NCI-H446 (cell line): ENCODE measurements at places on chromosomes 7 and 10.

- DNase-seq: no peak
Observed at GRCh38 chr7:25068502-25069213, 56.4 kb downstream of the CYCS start.

DNA sequence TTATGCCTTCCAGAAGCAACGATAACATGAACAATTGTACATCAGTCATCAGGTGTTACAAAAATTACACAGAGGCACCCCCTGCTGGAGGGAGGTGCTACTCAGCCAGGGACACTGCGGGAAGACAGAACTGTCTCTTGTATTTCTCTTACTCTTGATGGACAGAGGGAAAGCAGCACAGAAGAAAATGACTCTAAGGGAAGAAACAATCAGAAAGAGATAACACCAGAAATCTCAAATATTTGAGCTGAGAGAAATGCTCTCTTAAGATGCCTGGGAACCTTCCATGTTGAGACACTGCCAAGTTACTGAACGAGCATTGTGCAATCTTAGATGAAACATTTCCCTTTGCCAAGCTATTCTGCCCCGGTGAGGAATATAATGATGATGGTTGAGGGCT, 227.6 kb upstream of the NPSR1 start:
- DNase-seq: no peak

DNA sequence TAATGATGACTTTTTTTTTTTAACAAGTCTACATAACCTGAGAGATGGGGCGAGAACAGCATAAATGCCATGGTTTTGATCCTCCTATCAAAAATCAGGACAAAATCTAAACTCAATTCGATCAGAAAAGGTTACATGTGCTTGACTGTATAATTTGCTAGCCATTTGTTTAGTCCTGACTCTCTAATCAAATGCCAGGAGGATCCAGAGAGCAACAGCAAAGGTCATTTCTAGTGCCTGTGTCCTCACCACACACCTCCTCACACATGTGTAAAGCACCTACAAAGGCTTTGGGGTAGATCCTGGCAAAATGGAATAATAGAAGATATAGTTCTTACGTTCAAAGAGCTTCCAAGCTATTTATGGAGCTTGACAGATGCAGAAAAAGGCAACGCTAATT, 11.0 kb upstream of the FAS start:
- DNase-seq: no peak

DNA sequence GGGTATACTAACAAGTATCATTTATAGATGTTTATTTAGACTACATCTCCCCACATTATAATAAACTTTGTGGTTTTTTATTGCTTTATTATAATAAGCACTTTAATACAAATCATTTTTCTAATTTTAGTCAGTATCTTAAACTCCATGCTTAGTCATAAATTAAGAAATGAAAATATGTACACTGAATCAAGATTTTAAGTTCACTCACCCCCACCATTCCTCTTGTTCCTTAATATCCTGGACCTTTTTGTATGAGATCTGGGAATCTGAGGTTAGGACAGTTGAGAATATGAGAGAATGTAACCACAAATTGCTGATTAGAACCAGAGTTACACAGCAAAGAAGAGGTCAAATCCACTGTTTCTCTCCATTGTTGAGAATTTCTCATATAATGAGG, 93.6 kb upstream of the WNT16 start:
- DNase-seq: no peak
